ENCODE measurements at places on chromosomes 3 and 15.

- peak; percentile 72 for DNase-seq
These were observed at the start of gene SLC30A4 for GRCh38 chr15:45522328-45523165. SLC30A4 (minus strand) TSS chr15:45522755; CDS start chr15:45522354, 401 bp downstream.

- no peak for DNase-seq
These were observed 15.0 kb upstream of the GNAI2 start for GRCh38 chr3:50221051-50221410.

DNA sequence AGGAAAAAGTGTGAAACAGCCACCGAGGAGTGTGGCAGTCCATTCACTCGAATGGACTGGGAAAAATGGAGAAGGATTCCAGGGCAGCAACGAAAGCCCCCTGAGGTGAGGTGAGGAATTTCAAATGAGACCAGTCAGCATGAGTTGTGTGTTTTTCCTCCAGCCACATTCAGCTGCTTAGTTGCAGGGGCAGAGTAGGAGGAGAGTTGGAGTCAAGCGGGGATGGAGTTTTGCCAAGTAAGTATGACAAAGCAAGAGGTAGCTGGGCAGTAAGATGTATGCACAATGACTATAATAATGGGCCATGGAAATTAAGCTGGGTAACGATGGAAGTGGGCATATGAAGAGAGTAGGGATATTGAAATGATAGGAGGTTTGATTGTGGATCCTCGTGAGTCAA lies 64.4 kb downstream of the CCDC54 start:
- DNase-seq, result no peak

- DNase-seq, result no peak
These were observed 219.5 kb upstream of the CBLB start for GRCh38 chr3:106088304-106088703.

DNA sequence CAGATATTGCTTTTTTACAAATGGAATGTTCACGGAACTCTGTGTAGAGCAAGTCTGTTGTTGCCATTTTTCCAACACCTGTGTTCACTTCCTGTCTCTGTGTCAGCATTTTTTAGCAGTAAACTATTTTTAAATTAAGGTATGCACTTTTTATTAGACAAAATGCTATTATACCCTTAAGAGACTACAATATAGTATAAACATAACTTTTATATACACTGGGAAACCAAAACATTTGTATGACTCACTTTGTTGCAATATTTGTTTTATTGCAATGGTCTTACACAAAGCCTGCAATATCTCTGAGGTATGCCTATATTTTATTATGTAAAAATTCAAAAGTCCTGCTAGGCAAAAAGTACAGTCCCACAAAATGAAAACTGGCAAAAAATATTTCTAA lies 39.8 kb upstream of the FGF7 start:
- no peak for DNase-seq

GRCh38 chr15:51561271-51561670 lies 61.3 kb downstream of the DMXL2 start:
- DNase-seq, result no peak

GRCh38 chr15:83655237-83655616 lies 1.3 kb downstream of the ADAMTSL3 start:
- DNase-seq, result no peak

- DNase-seq, result no peak
These were observed 103.6 kb upstream of the PFN2 start for GRCh38 chr3:150074277-150074676.

GRCh38 chr3:63364910-63365309 lies 86.8 kb downstream of the SYNPR start:
- DNase-seq, result no peak

DNA sequence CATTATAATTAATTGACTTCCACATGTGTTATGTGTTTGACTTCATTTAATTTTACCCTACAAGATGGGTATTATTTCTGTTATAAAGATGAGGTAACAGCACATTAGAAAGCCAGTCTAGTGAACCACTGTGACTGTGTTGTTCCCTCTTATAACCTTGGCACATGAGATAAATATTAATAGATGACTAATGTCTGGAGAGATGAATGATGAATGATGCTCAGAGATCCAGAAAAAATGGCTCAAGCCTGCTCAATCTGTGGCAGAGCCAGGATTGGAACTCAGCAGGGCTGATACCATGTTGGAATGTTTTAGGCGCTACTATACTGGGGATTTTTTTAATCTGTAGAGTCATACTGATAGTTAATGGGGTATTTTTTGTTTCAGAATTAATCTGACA lies 118.8 kb upstream of the PTX3 start:
- DNase-seq, result no peak

DNA sequence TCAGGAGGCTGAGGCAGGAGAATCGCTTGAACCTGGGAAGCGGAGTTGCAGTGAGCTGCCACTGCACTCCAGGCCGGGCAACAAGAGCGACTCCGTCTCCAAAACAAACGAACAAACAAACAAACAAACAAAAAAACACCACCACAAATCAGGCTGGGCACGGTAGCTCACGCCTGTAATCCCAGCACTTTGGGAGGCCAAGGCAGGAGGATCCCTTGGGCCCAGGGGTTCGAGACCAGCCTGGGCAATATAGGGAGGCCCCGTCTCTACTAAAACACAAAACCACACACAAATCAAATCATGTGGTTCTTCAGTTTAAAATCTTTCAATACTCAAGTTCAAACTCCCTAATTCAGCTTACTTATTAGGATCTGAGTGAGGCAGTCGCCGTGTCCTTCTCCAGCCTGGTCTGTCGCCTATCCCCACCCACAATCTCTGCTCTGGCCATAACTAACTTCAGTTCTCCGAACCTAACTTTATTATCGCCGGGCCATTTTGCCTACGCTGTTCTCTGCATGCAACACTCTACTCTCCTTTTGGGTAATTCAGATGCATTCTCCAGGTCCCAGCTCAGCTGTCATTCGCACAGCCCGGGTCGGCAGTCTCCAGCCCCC lies 660 bp upstream of the RTF1 start:
- peak; percentile 48 for DNase-seq

DNA sequence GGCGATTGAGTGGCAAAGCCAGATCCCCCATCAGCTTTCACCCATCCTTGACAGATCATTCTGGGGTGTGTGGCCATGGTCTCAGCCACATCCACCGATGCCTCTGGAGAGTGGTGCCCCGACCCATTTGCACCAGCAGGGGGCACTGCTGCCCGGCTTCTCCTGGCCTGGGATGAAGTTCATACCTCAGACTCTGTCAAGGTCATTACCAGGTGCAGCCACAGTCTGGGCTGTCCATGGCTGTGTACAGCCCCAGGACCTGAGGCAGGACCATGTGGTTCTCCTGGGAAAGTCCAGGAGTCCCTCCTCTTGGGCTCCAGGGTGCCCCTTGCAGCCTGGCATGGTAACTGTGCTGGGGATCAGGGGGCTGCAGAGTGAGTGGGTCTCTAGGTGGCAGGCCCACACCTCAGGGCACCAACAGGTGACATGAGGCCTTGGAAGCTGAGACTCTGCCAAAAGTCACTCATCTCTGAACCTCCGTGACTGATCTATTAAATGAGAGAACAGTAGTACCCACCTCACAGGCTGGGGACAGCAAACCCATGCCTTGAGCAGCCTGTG lies 67.2 kb downstream of the CACNA2D2 start:
- peak; percentile 80 for DNase-seq

DNA sequence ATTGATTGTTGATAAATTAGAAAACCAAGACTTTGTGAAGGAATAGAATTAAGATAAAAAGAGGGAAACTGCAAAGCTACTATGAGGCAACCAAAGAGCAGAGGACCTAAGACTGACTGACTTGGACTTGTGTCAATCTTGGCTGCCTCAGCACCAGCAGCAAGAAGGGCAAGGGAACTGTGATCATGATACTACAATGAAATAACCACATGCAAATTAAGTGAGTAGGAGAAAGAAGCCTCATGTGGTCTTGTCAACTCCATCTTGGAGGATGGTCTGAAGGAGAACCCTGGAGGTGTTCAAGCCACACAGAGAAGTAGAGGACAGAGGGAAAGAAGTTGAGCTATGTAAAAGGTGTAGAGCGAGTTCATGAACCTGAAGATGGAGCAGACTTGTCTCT lies 47.3 kb upstream of the THRB start:
- no peak for DNase-seq

GRCh38 chr3:46537316-46537715 lies 28.8 kb downstream of the LRRC2 start:
- DNase-seq, result no peak

DNA sequence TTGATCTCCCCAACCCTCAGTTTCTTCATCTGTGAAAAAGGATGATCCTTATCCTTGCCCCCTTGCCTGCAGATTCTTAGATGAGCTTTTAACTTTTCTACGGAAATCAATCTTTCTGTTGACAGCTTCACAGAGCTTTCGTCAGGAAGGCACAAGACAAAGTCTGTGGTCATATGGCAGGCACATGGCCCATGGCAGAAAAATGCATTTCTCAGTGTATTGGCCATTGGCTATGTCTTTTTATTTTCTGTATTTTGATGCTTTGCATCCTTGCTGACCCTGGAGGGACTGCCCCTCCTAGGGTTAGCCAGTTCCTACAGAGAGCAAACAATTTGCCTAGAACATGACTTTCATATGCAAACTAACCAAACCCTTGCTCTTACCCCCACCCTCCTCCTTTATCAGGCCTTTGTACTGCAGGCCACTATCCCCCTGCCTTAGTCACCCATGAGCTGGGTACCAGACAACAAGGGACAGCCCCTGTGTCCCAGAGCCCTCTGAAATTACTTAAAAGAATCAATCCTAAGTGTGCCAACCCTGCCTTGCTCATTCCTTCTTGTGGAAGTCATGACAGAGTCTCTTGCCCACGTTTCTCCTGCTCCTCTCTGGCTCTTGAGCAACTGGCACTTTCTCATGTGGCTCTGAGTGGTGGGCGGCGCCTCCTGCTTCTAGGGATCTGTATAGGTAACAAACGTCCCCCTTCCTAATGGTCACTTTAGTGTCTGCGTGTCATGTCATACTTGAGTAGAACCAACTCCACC lies 24.1 kb upstream of the NOX5 start:
- DNase-seq, result no peak

DNA sequence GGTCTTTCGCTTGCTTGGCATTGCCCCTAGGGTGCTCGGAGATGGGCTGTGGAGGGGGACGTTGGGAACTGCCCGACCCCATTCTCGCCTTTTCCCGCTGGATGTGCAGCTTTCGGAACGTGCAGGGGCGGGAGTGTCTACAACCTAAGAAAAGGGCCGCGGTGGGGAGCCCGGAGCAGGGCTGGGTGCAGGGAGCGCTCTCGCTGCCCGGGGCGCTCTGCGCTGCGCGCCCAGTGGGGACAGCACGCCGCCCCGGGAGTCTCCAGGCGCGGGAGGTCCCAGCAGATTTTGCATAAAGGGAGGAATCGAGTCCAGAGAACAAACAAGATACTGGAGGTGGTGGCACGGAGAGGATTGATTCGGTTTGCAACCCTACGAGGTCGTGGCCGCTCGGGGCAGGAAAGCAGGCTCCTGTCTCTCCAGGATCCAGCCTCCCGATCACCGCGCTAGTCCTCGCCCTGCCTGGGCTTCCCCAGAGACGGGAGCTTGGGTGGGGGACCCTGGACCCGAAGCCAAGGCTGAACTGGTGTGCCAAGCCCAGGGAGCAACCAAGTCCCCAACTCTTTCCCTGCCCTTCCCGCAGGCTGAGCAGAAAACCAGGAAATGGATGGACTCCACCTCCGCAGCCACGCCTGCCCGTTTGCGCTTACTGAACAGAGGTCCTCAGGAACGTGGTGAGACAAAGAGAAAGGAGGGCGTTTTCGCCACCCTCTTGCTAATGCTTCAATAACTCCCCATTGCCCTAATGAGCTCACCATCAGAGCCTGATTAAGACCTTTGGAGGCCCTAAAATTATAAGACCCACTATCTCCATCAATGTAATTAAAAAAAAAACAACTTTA lies 59.7 kb downstream of the NOX5 start:
- DNase-seq, result peak; percentile 92

- no peak for DNase-seq
These were observed 556.9 kb downstream of the IGSF11 start for GRCh38 chr3:118477768-118478167.

DNA sequence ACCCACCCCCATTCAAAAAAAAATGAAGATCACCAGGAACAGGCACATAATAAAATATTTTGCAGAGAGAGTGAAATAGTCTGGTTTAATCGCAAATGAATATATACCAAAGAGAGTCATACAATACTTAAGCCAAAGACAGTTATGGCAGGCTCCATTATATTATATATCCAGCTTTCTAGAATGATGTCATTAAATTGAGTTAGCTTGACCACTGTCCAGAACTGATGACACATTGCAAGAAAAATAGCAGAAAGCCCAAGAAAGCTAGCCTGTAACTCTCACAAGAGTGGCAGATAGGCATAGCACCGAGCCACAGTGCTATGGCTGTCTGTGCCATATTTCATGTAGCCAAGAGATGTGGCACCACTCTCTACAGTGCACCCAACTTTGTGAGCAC lies 231.9 kb upstream of the SEMA6D start:
- no peak for DNase-seq

- peak; percentile 58 for DNase-seq
These were observed 102.5 kb downstream of the AKAP13 start for GRCh38 chr15:85482894-85483293.

- no peak for DNase-seq
These were observed 92.3 kb downstream of the RBMS3 start for GRCh38 chr3:29373131-29373680.

- DNase-seq, result no peak
These were observed 155.8 kb downstream of the TLE3 start for GRCh38 chr15:69941706-69942495.

GRCh38 chr3:9452417-9452816 lies 55.0 kb downstream of the SETD5 start:
- no peak for DNase-seq

DNA sequence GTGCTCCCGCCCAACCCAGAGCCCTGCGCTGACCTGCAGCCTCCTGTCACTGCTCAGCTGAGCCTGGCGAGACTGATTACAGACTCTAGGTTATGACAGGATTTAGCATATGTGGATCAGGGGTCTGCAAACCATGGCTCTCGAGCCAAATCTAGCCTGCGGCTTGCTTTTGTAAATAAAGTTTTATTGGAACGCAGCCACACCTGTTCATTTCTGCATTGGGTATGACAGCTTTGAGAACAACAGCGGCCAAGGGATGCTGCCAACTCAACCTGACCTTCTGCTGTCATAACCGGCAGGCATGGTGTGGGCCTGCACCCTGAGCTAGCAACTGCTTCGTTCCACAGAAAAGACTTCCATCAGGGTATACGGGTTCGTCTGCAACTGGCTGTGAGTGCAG lies 50.5 kb upstream of the IQSEC1 start:
- no peak for DNase-seq

DNA sequence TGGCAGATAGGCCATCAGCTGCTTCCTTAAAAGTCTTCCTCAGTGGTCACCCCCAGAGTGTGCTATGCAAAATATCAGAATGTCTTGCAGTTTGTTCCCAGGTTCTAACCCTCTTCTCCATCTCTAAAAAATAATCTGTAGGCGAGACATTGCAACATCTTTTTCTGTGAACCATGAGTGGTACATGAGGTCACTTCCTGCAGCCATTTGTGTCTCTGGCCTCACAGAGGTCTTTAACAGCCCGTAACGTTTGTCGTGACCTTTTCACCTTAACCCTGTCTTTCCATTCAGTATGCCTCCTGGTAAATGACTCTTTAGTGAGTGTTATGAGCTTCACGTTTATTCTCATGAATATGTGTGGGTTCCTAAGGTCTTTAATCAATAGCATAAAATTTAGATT lies 145.4 kb downstream of the KLHL25 start:
- DNase-seq, result no peak
